ENCODE measurements at places on chromosomes 16 and 17. TPM values are rescaled to one million over a fixed set of nuclear protein-coding genes. Genes with fewer than 3 reads are reported as not detected.

GRCh38 chr17:80526116-80526910 is 18.3 kb upstream of the RPTOR start:
- DNase-seq: no peak

- no peak for DNase-seq
Observed at GRCh38 chr16:9035996-9036395, 55.4 kb upstream of the HAPSTR1 start.

The OR2C1 gene
- total RNA-seq: not detected

DNA sequence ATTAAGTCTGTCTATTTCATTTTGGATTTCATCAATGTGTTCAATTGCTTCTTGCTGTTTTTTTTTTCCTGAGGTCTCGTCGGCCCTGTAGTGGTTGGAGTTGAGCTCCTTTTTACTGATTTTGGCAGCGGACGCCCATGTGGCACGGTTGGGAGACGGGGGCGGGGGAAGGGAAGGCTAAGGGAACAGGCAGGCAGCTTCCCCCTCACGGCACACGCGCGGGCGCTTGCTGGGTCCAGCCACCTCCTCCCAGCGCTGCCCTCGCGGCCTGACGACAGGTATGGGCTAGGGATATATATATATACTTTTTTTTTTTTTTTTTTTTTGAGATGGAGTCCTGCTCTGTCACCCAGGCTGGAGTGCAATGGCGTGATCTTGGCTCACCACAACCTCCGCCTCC is 11.4 kb downstream of the HSF5 start:
- DNase-seq: no peak

The MYH3 gene
- under 0.01 TPM for total RNA-seq

DNA sequence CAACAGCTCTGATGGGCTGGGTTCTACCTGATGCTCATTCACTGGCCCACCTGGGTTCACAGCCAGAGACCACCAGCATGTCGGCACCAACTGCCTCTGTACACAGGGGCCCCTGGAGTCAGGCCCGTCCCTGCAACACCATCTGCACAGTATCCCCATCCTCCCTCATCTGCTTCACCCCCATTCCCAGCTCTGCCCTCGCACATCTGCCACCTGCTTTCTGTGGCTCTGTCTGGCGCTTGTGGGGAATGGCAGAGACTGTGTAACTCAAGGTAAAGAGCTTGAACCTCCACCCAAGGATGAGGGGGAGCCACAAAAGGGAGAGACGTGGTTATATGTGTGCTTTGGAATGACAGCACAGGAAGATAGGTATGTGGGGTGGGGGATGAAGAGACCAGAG is 27.2 kb downstream of the SMPD3 start:
- no peak for DNase-seq

The MFSD6L gene
- 0.43 TPM for total RNA-seq

- DNase-seq: no peak
Observed at GRCh38 chr16:23121024-23121423, 28.2 kb downstream of the USP31 start.

The PTX4 gene
- total RNA-seq: not detected

GRCh38 chr16:29308644-29309546 is 97.6 kb downstream of the NPIPB11 start:
- no peak for DNase-seq

The IGF2BP1 gene
- total RNA-seq: 9.0 TPM

The KRT39 gene
- not detected for total RNA-seq

DNA sequence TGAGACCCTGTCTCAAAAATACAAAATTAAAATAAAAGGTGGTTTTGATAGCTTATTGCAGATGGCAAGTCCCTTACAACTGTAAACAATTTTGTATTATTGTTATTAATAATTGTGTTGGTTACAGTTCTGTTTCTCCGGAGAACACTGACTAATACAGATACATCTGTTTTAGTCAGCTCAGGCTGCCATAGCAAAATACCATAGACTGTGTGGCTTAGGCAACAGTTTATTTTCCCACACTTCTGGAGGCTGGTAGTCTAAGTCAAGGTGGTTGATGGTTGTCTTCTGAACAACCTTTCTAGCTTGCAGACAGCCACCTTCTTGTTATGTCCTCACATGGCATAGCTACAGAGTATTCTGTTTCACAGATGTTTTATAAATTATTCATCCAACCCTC is 14.2 kb upstream of the IL21R start:
- DNase-seq: no peak

- no peak for DNase-seq
Observed at GRCh38 chr16:55824473-55825000, 8.4 kb downstream of the CES1 start.

The GUCY2D gene
- not detected for total RNA-seq

GRCh38 chr17:78442648-78443218 is 64.3 kb downstream of the PGS1 start:
- no peak for DNase-seq

GRCh38 chr16:65083164-65083857 is 38.6 kb downstream of the CDH11 start:
- DNase-seq: no peak

DNA sequence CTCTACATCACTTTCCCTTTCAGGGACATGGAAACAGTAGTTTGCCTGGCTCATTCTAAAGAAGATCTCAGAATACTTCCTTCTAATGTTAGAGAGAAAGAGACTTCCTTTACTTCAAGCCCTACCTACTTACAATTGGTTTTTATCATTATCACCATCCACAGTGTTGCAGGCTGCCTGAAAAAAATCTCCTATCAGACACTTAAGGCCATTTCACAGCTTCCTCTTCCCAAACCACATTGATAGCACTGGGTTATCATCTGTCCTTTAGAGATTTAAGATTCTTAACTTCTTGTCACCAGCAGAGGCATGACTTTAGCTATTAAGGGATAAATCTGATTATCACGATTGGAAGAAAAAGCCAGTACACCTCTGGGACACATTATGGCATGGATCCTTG is 178.5 kb upstream of the TBX2 start:
- DNase-seq: no peak

GRCh38 chr17:31854672-31855071 is 4.4 kb downstream of the COPRS start:
- no peak for DNase-seq

The RGS11 gene
- not detected for total RNA-seq

DNA sequence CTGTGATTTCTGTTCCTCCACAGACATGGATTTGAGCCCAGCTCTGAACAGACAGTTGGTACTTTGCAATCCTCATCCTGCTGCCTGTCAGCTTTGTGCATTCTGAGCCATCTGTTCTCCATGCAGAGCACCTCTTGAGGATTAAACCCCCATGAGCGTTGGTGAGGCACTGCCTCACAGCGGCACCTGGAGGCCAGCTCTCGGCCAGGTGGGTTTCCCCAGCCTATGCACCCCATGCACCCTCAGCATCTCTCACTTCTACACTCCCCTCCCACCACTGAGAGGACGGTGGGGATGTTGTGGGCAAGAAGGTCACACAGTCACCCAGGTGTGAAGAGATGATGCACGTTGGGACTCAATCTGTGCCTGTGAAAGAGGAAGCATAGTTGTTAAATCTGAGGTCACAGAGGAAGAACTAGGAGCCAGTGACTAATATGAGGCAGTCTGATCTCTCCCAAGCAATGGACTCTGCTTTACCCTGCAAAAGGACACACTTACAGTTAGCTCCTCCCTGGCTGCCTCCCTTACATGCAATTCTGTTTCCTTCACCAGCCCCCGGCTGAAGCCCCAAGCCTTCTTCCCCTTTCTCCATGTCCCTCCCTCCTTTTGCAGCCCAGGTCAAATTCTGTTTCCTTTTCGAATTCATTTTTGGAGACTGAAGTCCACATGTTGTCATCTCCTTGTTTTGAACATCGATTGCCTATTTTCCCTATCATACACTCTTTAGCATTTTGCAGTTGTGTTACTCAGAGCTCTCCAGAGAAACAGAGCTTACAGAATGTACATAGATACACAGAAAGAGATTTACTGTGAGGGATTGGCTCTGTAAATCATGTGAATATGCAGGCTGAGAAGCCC is 58.5 kb downstream of the HS3ST3B1 start:
- no peak for DNase-seq

GRCh38 chr17:16287563-16288027 is 65.7 kb downstream of the CENPV start:
- no peak for DNase-seq

The ECI1 gene
- total RNA-seq: 92.2 TPM

GRCh38 chr16:46482895-46483294 is 138.3 kb downstream of the SHCBP1 start:
- DNase-seq: no peak

DNA sequence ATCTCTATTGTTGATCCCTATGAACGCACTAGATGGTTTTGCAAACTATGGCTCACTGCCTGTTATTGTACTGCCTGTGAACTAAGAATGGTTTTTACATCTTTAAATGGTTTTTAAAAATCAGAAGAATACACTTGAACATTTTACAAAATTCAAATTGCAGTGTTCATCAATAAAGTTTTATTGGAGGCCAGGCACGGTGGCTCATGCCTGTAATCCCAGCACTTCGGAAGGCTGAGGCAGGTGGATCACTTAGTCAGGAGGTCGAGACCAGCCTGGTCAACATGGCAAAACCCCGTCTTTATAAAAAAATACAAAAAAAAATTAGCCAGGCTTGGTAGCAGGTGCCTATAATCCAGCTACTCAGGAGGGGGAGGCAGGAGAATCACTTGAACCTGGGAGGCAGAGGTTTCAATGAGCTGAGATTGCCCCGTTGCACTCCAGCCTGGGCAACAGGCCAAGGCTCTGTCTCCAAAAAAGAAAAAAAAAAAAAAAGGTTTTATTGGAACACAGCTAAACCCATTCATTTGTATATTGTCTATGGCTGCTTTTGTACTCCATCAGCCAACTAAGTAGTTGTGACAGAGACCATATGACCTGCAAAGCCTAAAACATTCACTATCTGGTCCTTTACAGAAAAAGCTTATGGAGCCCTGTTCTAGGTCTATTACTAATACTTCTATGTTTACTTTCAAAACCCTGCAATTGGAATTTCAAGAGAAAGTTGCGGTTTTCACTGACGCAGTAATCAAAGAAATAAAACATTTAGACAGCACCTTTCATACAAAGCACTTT is 18.9 kb downstream of the IKZF3 start:
- no peak for DNase-seq

The COX6A2 gene
- total RNA-seq: not detected

- DNase-seq: no peak
Observed at GRCh38 chr16:4307215-4308037, 8.4 kb upstream of the GLIS2 start.

- no peak for DNase-seq
Observed at GRCh38 chr16:73026754-73027684, 20.9 kb downstream of the ZFHX3 start.

The DRC7 gene
- not detected for total RNA-seq

DNA sequence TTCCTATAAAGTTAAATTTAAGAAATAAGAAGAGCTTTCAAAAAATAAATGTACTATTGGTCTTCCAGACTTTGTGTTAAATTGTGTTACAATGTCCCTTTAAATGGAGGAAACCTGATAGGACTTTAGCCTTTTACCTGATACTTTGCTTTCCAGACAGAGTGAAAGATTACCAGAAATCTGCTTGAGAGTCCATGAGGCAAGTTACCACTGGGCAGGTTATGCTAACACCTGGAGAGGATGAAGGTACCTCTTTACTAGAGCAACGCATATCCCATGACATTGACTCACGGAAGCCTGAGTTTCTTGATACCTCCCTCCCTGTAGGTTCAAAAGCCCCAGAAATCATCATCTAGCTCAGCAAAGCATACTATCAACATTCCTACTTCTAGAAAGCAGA is 143.9 kb upstream of the C17orf78 start:
- DNase-seq: no peak

DNA sequence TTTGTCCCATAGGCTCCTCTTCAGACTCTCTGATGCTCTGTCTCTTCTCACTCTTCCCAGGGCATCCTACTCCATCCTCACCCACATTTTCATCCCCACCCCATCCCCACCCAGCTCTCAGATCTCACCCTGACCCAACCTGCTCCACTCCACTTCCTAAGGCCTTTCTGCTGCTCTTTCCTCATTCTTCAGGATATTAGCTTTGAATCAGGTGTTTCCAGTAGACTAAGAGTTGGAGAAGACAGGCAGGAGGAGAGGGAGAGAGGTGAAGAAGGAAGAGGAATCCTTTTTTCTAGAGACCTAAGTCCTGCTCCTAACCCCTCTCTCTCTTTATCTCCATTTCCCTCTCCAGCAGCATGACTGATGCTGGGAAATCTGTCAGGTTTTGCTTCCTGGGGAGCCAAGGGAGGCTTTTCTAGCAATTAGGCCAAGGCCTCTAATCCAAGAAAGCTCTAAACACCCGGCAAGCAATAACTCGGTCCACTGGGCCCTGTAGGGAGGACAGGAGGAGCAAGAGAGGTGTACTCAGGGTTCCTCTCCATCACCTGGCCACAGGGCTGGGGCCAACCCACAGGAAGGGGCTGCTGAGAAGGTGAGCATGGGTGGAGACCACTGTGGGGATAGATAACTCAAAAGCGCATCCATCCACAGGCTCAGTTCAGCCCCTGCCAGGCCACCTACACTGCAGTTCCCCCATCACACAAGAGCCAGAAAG is 133.3 kb downstream of the TMEM132E start:
- DNase-seq: no peak

The TRPV3 gene
- total RNA-seq: 0.36 TPM

The ZSCAN10 gene
- not detected for total RNA-seq

- DNase-seq: peak; percentile 4
Observed at GRCh38 chr16:48918520-48919258, 308.7 kb upstream of the N4BP1 start.

DNA sequence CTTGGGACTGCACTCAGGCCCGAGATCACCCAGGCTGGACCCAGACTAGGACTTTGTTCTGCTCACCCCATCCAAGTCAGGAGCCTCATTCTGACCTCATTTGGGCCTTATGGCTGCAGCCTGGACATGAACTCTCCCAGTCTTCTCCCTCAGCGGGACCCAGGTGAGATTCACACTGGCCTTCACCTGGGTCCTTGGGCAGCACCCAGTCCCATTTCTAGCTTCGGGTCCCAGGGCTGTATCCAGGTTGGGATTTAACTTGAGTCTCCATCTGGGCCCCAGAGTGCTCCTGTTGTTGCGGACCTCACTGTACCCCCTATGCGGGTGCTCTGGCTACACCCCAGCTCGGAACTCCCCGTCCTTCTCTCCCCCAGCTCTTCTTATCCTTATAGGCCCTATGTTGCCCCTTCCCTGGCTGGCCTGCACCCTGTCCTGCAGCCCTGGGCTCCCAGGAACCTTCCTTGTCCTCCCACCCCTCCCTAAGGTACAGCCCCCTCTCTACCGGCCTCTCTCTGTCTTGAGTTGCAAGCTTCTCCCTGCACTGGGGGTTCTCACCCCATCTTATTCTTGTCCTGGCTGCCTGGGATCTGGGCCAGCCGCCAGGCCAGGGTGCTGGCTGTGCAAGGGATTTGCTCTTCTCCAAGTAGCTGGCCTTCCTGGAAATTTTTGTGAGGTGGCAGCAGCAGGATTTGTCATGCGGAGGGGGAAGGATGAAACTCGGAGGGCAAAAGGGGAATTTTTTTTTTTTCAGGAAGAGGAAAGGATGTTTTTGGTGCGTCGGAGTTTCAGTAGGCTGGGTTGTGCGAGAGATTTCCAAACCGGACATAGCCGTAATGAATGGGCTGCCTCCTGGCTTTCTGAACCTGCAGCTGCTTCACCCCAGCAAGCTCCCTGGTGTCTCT is 904 bp downstream of the MAP2K3 start:
- DNase-seq: no peak

The CCL23 gene
- total RNA-seq: not detected

The TNFAIP1 gene
- 69.3 TPM for total RNA-seq

Data from epithelial cell of proximal tubule (primary cell).